ENCODE measurements at places on chromosomes 4 and X. TPM values are rescaled to one million over a fixed set of nuclear protein-coding genes. Genes with fewer than 3 reads are reported as not detected.

COX7B2 gene
- not detected for total RNA-seq

GRCh38 chr4:106869551-106869950, 166.6 kb downstream of the DKK2 start:
- H3K4me3 ChIP-seq = no peak overlapping the region
- DNase-seq = no peak
- H3K36me3 ChIP-seq = no peaks in the 10 kb centered on the region
- H3K27ac ChIP-seq = no peak overlapping the region
- H3K27me3 ChIP-seq = no peaks in the 10 kb centered on the region

ADGRL3 gene
- total RNA-seq = 0.92 TPM

FAM236C gene
- total RNA-seq = not detected

DNA sequence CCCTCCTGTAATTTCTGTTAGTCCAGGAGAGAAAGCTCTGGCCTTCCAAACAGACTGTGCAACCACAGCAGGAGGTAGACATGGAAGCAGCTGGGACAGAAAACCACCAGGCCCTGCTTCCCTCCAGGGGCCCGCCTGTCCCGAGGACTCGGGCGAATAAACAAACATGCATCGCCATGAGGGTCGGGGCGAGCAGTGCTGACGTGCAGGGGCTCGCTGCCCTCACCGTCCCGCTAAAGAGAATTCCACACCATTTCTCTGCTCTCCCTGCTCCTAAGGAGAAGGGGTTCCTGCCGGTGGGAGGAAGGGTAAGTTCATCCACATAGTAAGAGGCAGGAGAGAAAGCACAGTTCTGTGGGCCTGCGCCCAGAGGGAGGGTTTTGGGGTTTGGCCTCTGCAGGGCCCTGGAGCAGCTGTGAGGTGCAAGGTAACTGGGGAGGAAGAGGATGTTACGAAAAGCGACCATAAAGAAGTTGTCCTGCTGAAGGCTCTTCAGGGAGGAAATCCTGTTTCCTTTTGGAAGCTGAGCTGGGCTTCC, 54.9 kb downstream of the WFS1 start:
- H3K4me3 ChIP-seq = no peak overlapping the region
- H3K27me3 ChIP-seq = peaks cover 38% of the 10 kb centered on the region
- H3K4me1 ChIP-seq = peaks cover 31% of the 10 kb centered on the region

DCAF4L1 gene
- total RNA-seq = 0.42 TPM

GRCh38 chrX:21721195-21721594, 36.7 kb downstream of the SMPX start:
- no peaks in the 10 kb centered on the region for H3K36me3 ChIP-seq
- DNase-seq = no peak
- H3K4me3 ChIP-seq = no peak overlapping the region
- H3K27me3 ChIP-seq = no peaks in the 10 kb centered on the region
- no peak overlapping the region for H3K27ac ChIP-seq
- H3K4me1 ChIP-seq = no peaks in the 10 kb centered on the region

SYN1 gene
- total RNA-seq = 0.70 TPM

DNA sequence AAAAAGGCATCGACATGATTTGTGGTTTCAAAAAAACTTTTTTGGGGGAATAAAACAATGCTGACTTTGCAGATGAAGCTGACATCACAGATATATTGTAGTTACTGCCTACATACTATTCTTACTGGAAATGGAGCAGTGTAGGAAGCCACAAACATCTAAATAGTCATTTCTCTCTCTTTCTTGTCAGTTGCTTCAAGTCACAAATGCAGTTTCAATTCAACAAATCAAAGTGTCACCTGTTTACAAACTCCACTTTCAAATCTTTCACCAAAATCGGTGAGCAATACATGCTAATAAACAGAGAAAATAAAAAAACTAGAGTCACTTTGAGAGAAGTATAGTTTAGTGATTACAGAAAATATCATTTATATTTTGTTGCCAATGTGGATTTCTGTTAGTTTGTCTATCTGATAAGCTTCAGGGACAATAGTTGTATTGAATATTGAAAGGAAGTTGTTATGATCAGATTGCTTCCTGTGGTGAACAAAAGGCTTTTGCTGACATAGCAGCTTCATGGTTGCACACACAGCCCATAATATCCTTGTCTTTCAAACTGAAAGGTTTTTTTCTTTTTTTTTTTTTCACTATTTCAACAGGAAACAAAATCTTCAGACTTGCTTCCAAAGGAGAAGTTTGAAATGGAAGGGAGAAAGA, 49.7 kb upstream of the PTPN13 start:
- peaks cover 9% of the 10 kb centered on the region for H3K27me3 ChIP-seq
- DNase-seq = no peak
- no peaks in the 10 kb centered on the region for H3K36me3 ChIP-seq
- no peaks in the 10 kb centered on the region for H3K4me1 ChIP-seq
- no peak overlapping the region for H3K27ac ChIP-seq

RTL3 gene
- not detected for total RNA-seq

ZCCHC12 gene
- total RNA-seq = not detected

DNA sequence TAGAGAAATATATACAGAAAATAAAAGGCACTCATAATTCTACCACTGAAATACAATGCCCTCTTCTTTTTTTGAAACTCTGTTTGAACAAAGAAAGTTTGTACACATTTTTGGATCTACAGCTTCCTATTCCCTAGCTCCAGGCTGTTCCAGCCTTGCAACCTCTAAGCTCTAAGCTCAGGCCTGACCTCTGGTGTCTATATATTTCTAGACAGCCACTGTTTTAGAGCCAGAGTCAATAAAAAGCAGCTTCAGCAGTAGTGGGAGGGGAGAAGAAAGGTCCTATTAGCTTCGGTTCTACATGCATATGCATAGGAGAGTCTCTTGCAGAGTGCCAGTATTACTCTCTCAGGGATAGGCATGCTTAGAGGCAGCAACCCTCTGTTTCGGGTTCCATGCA, 39.7 kb downstream of the CLDN2 start:
- H3K36me3 ChIP-seq = peaks cover 15% of the 10 kb centered on the region
- no peaks in the 10 kb centered on the region for H3K4me1 ChIP-seq
- H3K27me3 ChIP-seq = no peaks in the 10 kb centered on the region
- no peak overlapping the region for H3K4me3 ChIP-seq
- H3K27ac ChIP-seq = no peak overlapping the region

- H3K4me3 ChIP-seq = peak overlapping the region; percentile 22
- H3K36me3 ChIP-seq = no peaks in the 10 kb centered on the region
- DNase-seq = no peak
- H3K27me3 ChIP-seq = no peaks in the 10 kb centered on the region
- peaks cover 80% of the 10 kb centered on the region for H3K4me1 ChIP-seq
- H3K27ac ChIP-seq = peak overlapping the region; percentile 69
These were observed 303.1 kb downstream of the ARHGAP24 start for GRCh38 chr4:85777908-85778631.

DNA sequence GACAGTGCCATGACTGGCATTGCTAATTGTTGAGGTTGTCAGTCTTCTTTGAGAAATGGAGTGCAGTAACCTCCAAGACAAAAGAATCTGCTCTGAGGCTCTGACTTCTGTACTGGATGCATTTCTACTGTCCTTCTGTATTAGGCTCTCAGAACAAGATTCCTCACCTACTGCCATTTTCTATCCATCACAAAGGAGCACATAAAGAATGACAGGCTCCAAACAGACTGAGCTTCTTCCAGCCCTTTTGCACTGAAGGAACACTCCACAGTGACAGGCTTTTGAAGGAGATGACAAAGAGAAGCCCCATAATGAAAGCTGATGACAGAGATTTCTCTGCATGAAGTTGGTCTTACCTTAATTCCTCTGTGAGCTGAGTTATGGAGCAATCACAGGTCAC, 162.2 kb downstream of the PCDH19 start:
- no peak overlapping the region for H3K27ac ChIP-seq
- DNase-seq = no peak
- no peak overlapping the region for H3K4me3 ChIP-seq
- no peaks in the 10 kb centered on the region for H3K4me1 ChIP-seq
- H3K36me3 ChIP-seq = no peaks in the 10 kb centered on the region

GRCh38 chrX:69366183-69366582, 137.9 kb upstream of the NALF2 start:
- H3K4me3 ChIP-seq = no peak overlapping the region
- no peaks in the 10 kb centered on the region for H3K36me3 ChIP-seq
- DNase-seq = no peak
- no peak overlapping the region for H3K27ac ChIP-seq

DNA sequence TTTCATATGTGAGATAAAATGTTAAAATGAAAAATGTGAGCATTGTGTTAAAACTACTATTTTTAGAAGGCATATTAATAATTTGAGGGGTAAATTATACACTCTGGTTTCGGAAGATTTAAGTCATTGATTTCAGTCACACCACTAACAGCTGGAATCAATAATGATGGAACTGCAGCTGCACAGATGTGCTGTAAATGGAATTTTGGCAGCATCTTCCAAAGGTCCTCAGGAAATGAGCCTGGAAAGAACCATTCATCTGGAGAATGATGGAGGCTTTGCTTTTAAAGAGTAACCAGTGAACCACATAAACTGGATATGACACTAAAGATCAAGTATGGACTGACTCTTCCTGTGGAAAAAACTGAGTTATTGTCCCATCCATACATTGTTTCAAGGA, 759.0 kb upstream of the EPHA5 start:
- no peak overlapping the region for H3K4me3 ChIP-seq
- DNase-seq = no peak
- no peaks in the 10 kb centered on the region for H3K4me1 ChIP-seq
- H3K36me3 ChIP-seq = no peaks in the 10 kb centered on the region
- no peak overlapping the region for H3K27ac ChIP-seq

DNA sequence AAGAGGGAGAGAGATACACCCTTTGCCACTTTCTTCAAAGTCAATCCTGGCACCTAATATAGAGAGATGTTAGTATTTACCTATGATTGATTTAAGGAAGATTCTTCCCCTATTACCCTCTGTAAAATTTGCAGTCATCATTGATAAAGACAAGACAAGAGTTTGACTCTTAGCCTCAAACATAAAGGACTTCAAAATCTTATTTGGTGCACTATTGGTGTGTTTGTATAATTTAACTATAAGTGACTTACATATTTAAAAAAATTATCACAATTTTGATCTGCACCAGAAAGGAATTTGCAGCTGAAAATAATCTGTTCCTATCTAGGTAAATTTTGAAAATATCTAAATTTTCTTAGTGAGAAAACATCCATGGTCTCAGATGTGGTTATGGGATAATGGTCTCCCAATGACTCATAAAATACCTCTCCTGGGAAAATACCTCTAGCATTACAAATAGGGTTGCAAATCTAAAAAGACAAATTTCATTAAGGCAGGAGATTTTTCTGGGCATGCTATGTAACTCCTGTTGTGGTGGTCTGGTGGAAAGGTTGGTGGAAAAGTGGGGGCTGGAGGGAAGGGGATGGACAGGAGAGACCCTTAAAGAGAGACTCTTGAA, 173.6 kb upstream of the MED14 start:
- H3K27ac ChIP-seq = no peak overlapping the region
- H3K36me3 ChIP-seq = no peaks in the 10 kb centered on the region
- no peaks in the 10 kb centered on the region for H3K27me3 ChIP-seq
- no peaks in the 10 kb centered on the region for H3K4me1 ChIP-seq
- no peak overlapping the region for H3K4me3 ChIP-seq
- no peak for DNase-seq

RHOXF2 gene
- not detected for total RNA-seq

DNA sequence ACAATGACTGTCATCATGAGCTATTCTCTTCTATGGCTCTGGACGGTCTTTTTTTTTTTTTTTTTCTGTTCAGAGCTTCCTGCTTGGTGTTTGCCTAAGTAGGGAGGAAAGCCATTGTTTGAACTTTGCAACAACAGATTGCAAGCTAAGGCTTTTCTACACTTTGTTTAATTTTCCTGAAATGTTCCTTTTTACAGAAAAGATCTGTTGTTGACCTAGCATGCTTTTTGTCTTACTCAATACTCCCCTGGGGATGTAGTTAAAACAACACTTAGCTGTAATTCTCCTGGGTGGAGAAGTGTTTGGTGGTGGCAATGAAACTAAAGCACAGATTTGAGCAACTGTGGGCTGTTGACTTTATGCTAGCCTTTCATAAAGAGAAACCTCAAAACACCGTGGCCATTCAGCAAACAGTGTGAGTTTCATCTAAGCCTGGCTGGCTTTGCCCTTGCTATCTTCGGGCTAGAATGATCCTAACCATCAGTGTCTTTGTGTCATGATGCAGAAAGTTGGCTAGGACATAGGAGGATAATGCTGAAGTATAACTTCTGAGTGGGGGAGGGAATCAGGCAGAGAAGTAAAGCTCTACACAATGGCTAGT, 110.5 kb downstream of the ANXA3 start:
- peak overlapping the region; percentile 70 for H3K27ac ChIP-seq
- H3K27me3 ChIP-seq = no peaks in the 10 kb centered on the region
- H3K4me1 ChIP-seq = peaks cover 25% of the 10 kb centered on the region
- H3K36me3 ChIP-seq = no peaks in the 10 kb centered on the region
- no peak overlapping the region for H3K4me3 ChIP-seq

TLL1 gene
- 0.09 TPM for total RNA-seq

GRCh38 chrX:133985164-133985966, at the start of gene GPC3:
TSS of gene GPC3 (minus strand) at chrX:133985594.
- peak within 1 kb of the TSS; percentile 27 for H3K4me3 ChIP-seq
- no peak within 1 kb of the TSS for H3K27ac ChIP-seq
- H3K27me3 ChIP-seq = peaks cover 56% of the 10 kb centered on the region
- DNase-seq = peak; percentile 73
- peaks cover 3% of the 10 kb centered on the region for H3K4me1 ChIP-seq
- H3K36me3 ChIP-seq = no peaks in the 10 kb centered on the region

DNA sequence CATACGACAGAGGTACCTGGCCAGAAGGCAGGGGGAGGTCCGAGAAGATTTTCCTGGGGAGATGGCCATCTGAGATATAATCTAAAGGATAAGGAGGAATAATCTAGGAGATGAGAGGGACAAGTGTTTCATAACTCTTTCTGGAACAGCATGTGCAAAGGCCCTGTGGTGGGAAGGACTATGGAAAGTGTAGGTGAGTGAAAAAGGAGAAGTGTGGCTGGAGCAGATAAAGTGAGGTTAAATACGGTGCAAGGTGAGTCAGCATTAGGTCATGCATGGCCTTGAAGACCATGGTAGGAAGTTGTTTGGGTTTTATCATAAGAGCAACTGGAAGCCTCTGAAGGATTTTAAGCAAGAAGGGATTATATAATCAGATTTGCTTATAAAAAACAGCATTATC, 34.6 kb upstream of the MTM1 start:
- no peak overlapping the region for H3K27ac ChIP-seq
- no peak for DNase-seq
- no peaks in the 10 kb centered on the region for H3K4me1 ChIP-seq
- H3K27me3 ChIP-seq = no peaks in the 10 kb centered on the region
- H3K4me3 ChIP-seq = no peak overlapping the region
- H3K36me3 ChIP-seq = no peaks in the 10 kb centered on the region

GRCh38 chrX:70041993-70042392, 7.7 kb downstream of the AWAT2 start:
- H3K4me1 ChIP-seq = no peaks in the 10 kb centered on the region
- H3K27ac ChIP-seq = no peak overlapping the region
- H3K4me3 ChIP-seq = no peak overlapping the region

DNA sequence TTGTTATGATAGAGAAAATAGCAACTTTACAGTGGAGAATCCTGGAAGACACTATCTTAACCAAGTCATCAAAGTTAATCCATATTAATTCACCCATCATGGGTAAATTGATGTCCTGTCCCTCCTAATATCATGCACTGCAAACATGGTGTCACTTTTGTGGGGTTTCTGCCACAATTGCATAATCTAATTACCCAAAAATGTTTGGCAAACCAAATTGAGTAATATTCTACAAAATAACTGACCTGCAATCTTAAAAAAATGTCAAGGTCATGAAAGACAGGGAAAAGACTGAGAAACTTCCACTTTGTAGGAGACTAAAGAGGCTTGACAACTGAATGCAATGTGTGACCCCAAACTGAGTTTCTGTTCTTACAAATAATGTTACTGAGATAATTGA, 37.1 kb upstream of the PLAC8 start:
- no peaks in the 10 kb centered on the region for H3K36me3 ChIP-seq
- H3K4me1 ChIP-seq = peaks cover 47% of the 10 kb centered on the region
- DNase-seq = no peak
- H3K4me3 ChIP-seq = no peak overlapping the region
- no peaks in the 10 kb centered on the region for H3K27me3 ChIP-seq
